ENCODE measurements at places on chromosomes 6 and 20.

DNA sequence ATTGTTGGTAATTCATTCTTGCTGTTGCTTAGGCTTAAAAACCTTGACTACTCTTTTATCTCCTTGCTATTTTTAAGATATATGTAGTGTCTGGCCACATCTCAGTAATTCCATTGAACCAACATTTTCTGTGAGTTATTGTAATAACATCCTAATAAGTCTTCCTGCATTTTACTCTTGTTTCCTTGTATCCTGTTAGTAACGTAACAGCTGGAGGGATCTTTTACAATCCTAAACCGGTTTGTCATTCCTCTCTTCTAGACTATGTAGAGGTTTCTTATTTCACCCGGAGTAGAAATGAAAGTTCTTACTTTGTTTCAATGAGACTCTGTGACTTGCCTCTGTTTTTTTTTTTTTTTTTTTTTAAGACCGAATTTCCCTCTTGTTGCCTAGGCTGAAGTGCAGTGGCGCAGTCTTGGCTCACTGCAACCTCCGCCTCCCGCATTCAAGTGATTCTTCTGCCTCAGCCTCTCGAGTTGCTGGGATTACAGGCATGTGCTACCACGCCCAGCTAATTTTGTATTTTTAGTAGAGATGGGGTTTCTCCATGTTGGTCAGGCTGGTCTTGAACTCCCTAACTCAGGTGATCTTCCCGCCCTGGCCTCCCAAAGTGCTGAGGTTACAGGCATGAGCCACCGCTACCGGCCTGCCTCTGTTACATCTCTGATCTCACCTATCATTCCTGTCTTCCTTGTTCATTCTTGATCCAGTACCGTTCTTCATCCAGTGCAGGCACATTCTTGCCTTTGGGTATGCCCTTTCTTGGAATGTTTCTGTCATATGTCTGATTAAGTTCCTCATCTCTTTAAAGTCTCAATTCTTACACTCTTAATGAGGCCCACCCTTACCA lies 44.7 kb downstream of the NCOA3 start:
- no peak for DNase-seq

- DNase-seq = no peak
Observed at GRCh38 chr20:63889241-63890200, 5.4 kb upstream of the DNAJC5 start.

DNA sequence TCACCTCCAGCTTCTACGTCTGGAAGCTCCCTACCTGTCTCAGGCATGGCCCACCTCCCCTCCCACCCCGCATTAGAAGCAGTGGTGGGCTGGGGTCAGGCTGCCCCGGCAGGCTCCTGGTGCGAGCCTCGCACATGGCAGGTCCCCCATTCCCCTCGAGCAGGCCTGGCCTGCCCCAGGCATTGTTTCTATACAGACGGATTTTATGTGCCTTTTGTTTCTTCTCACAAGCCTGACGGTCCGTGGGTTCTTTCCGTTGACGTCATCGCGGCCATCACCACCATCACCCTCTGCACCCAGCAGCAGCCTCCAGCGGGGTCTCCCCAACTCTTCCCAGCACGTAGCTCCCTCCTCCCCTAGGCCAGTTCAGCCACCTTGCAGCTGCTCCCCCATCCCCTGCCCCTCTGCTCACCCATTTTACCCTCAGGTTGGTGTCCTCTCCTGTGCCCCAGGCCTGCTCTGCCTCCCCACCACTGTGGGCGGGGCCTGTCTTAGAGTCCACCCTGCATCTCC lies 4.6 kb downstream of the CST7 start:
- DNase-seq = no peak

DNA sequence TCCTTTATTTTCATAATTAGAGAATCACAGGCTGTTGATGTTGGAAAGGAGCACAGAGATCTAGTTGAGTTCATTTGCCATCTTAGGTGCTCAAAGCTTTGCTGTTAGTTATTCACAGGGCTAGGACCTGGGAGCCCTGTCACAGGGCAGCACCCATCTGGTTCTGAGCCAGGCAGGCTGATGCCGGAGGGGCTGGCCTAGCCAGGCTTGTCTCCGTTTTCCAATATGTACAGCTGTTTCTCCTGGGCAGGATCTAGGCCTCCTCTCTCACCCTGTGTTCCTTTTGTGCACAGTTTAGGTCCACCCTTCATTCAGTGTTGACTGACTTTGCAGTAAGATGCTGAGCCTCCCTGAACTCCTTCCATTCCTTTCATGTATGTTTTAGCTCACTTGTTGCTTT lies 33.4 kb downstream of the LRRC1 start:
- DNase-seq = no peak

- DNase-seq = no peak
Observed at GRCh38 chr6:43246301-43247113, 3.2 kb downstream of the TTBK1 start.

- no peak for DNase-seq
Observed at GRCh38 chr20:62792182-62792939, 3.9 kb upstream of the MRGBP start.

DNA sequence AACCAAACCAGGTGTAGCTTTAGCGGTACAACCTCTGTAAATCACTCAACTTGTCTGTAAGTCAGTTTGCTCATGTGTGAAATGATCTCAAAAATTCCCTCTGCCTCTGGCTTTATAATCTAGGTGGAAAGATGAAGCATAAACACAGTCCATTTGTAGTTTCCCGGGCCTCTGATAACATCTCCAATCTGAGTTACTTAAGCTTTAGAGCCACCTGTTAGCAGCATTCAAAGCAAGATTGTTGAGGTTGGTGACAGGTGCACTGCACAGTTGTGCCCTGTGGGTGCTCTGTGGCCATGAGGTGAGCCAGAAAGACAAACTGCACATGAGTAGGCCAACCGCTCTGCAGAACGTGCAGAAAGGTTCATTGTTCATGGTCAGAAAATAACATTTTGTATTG lies 53.7 kb downstream of the MOCS1 start:
- no peak for DNase-seq

GRCh38 chr6:113570161-113570560 lies 287.0 kb upstream of the MARCKS start:
- no peak for DNase-seq

GRCh38 chr6:53133961-53134360 lies 14.7 kb downstream of the GCM1 start:
- no peak for DNase-seq

Data from stimulated activated CD4-positive, alpha-beta T cell treated with anti-CD3 and anti-CD28 coated beads, TNF-alpha, amount 100 ng/mL, for 1 hour (primary cell).